Dorsolateral prefrontal cortex (tissue), 122 donors: ENCODE measurements at places on chromosomes 5 and 9. TPM values are rescaled to one million over a fixed set of nuclear protein-coding genes. Genes with fewer than 3 reads are reported as not detected.

GRCh38 chr5:74035521-74035937 lies 409.5 kb downstream of the ARHGEF28 start:
- DNase-seq: no peak

GRCh38 chr5:81249240-81249639 lies 16.1 kb downstream of the CKMT2 start:
- no peak for DNase-seq

DNA sequence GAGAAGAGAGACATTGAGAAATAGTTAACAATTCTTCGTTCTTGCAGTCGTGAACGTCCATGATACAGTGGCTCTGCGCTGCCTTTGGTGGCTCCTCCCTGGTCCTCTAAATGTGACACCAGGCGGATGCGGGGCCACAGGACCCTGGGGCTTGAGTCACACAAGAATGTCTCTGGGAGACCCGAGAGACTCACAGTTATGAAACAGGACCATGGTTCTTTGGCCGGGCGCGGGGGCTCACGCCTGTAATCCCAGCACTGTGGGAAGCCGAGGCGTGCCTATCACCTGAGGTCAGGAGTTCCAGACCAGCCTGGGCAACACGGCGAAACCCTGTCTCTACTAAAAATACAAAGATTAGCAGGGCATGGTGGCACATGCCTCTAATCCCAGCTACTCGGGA lies 767 bp upstream of the ZDHHC11 start:
- DNase-seq: peak; percentile 14

DNA sequence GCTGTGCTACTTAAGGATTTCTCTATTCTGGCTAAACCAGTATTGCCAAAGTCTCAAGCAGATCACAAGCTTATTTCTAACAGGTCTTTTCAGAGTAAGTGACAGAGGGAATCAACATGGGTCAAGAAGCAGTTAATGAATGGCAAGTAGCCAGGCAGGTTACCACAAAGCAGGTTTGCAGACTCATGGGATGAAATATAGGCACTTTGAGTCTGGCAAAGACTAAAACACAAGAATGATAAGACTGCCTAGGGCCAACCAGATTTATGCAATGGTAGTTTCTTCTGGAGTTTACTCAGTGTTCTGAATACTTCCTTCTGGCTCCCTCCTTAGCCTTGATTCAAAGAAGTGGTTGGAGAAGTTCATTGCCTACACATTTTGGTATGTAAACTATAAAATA lies 3.6 kb downstream of the HMGCS1 start:
- no peak for DNase-seq

DNA sequence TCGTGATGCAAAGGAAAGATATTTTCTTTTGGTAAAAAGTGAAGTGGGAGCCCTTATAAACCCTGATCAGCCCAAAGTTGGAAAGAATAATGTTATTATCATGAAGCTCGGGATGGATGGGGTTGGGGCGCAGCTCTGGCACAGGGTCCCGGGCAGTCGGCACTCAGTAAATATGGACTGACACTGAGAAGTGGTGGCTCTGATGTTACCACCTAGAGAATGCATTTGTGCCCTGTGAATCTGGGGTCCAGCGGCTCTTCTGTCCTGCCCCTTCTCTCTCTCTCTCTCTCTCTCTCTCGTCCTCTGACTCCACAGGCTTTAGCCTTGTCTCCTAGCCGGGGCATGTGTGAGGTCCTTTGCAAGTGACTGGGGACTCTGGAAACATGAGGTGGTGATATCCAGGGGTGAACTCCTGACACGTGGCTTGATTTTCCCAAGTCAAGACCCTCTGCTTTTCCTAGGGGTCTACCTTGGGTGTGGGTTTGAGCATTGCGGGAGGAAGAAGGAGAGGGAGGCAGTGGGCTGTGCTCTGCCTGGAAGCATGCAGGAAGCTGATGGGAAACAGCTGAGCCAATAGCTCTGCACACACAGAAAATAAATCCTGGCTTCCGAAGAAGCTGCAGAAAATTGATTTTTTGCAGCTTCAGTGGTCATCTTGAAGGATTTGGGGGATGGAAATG lies 162.7 kb downstream of the MACROH2A1 start:
- DNase-seq: no peak

- DNase-seq: no peak
Observed at GRCh38 chr9:36110434-36110833, 26.1 kb upstream of the GLIPR2 start.

GRCh38 chr5:22504411-22504810 lies 348.7 kb downstream of the CDH12 start:
- DNase-seq: no peak

- DNase-seq: no peak
Observed at GRCh38 chr5:129367883-129368282, 92.2 kb upstream of the ADAMTS19 start.

- no peak for DNase-seq
Observed at GRCh38 chr5:62289813-62290212, 16.2 kb upstream of the KIF2A start.

GRCh38 chr5:110105692-110106091 lies 416.0 kb downstream of the MAN2A1 start:
- DNase-seq: no peak

- no peak for DNase-seq
Observed at GRCh38 chr5:23684103-23684502, 176.7 kb downstream of the PRDM9 start.

DNA sequence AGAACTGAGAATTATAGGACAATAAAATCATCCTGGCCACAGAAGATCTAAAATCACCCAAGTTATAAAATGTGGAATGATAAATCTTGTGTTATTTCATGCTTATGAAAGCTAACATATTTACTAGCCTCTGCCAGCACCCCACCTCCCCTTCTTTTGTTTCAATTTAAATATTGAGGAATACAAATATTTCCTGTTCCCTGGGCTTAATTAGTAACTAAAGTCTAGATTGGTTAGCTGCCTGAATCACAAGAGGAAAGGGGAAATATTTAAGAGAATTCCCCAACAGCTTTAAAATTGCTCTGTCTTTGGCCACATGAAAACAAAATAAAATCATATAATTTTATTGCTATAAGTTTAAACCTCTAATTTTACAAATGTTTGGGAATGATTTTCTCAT lies 287.0 kb downstream of the PRELID2 start:
- no peak for DNase-seq

GRCh38 chr5:32589942-32590869 lies 4.8 kb downstream of the SUB1 start:
- DNase-seq: no peak

Gene SAXO1
- not detected for total RNA-seq

Gene PAM
- total RNA-seq: 90.0 TPM

Gene SLC6A3
- not detected for total RNA-seq

Gene FSD1L
- 43.5 TPM for total RNA-seq
